ENCODE measurements at places on chromosomes 1 and 21.

GRCh38 chr1:28112388-28113241, 24.2 kb upstream of the EYA3 start:
- DNase-seq = no peak

DNA sequence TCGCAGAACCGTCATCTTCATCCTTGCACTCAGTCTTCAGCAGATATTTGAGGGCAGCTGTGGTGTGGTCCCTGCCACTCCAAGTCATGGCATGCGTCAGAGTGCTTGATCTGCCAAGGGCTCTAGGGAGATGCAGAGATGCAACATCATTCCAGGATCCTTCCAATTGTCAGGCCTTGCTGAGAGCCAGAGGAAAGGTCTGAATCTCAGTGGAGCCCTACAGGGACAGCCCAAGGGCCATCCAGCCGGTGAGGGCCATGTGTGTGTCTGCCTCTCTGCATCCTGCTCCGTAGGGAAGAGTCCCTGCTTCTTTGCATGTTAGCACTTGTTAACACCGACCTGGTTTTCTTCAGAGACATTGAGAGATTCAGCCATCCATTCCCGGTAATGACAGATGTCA, 17.6 kb downstream of the MAPKAPK2 start:
- DNase-seq = no peak

DNA sequence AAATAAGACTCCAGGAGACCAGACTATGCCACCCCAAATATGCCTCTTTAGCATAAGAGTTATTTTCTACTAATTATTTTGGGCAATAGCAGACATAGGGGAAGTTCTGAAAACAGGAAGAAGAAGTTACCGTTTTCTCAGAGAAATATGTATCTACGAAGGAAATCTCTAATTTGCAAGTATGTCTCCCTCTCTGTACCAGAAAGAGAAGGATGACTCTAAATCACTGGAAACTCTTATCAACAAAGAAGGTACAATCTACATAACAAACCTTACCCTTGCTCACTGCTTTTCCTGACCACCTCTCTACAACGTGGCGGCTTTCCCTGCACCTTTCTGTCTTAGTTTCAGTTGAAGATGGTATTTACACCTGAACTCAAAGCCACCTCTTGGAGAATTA, 49.0 kb downstream of the OMA1 start:
- DNase-seq = no peak

- no peak for DNase-seq
Observed at GRCh38 chr1:113809670-113810602, 2.3 kb downstream of the RSBN1 start.

DNA sequence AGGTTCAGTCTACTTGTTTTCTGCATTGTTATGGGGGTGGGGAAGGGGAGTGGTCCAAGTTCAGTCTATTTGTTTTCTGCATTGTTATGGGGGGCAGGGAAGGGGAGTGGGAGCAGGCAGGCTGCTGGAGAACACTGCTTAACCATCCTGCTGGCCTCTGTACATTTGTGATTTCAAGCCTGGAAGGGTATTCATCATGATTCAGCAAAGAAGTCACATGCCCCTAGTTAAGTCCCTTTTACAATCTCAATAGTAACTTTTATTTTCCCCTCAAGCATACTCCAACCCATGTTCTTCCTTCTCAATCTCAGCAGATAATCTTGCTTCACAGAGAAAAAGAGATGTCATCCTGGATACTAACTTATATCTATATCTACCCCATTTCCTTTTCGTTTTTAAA, 7.9 kb downstream of the LYST start:
- no peak for DNase-seq

DNA sequence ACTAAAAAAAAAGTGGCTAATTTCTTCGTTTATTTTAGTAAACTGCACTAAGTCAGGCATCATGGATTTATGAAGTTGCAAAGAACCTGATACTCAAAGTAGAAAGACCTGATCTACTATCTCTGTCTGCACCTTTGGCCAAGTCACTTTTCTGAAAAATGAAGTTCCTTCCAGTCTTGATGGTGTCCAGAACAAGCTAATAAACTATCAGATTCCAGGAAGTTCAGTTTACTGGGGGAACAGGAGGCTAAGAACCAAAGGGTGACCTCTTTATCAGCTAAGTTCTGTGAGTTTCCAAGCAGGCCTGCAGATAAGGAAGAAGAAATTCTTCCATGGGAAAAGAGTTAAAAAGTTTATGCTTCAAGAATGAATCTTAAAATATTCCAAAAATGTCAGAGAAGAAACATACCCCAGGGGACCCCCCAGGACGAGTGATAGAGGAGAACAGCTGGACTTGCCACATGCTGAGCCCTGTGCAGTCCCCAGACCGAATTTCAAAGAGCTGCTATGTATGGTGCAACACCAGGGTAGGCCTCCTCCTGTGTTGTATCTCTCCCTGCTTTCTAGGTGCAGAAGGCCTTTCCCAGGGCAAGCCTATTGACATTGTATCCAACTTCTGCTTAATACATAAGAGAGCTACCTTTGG, 72.8 kb upstream of the FGGY start:
- no peak for DNase-seq

DNA sequence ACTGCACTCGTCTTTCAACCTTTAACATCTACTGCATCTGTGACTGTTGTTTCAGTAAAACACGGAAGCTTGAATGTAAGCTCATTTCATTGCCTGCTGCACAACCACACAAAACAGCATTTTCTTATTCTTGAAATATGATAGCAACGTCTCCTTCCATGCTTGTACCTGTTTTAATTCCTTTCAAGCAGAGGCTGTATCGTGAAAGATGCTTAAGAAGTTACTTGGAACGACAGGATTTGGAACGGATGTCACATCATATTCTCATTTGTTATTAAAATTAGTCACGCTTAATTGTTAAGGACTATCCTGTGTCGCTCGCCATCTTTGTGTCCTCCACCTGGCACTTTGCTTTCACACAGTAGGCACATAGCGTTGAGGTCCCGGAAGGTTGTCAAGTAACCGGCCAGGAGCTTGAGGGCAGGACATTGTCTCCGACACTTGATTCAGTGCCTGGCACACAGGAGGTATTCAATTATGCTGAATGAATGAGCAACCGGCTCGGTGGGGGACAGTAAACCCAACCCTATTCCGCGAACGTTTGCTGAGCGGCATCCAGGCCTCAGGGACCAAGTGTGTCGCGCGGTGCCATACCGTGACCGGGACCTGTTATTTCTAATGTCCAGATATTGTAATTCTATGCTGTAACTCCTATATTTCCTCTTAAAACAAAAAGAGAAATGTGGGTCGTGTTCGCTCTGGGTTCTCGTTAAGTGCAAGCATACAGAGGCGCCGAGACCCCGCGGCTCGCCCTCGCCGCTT, 499 bp upstream of the SH3GLB1 start:
- DNase-seq = no peak

- DNase-seq = no peak
Observed at GRCh38 chr1:15683345-15684039, 628 bp upstream of the PLEKHM2 start.

DNA sequence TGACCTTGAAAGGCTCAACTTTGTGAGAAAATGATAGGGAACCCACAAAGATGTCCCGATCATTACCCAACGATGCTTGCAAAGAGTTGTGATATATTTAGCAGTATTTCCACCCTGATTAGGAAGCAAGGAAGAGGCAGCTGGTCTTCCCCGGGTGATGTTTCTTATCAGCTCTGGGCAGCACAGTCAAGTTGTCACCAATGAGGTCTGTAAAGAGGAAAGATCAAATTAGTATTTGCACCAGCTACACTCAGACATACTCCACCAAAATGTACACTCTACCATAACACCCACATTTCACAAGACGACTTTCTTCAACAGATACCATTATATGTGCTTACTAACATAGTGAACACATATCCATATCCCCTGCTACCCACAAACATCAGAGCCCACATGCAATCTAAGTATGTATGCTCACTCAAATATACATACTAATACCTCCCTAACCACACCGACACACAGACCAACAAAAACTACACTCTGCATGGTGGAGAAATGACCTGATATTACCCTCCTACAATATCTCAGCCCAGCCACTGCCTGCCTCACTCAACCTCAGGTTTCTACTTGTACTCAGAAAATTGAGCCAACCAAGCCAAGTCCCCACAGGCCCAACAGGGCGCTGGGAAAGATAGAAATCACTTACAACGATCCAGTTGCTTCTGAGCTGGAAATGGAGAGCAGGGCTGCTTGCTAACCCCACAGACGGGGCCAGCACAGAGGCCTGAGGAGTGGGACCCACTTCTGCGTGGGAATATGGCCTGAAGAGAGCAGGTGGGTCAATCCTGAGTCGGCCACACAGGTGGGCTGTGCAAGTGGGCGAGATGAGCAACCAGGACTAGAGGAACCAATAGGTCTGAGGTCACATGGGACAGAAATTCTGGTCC, 4.6 kb upstream of the BTG2 start:
- DNase-seq = no peak

DNA sequence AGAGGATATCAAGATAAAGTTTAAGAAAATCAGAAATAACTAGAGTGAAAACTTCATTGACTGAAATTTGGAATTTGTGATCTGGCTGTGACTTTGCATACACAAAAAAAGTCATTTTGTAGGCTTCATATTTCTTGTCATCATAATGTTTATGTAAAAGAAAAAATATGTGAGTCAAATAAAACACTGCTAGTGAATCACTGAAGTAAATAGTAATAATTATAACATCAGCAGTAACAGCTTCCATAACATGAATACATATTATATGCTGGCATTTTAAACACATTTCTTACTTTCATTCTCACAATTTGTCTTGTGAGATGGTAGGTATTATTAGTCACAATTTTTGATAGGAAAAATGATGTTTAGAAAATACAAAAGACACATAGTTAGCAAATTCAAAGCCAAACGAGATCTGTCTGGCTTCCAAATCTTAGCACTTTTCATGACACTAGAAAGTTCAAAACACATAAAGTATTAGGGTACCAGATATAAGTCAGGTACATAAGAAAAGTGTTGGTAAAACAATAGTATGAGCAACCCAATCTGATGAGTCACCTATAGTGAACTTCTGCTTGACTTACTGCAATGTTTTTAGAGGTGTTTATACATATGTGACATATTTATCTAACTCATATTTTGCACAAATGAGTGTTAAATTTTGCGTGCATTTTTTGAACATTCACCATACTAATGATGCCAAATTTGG, 241.0 kb upstream of the SNX7 start:
- DNase-seq = no peak

DNA sequence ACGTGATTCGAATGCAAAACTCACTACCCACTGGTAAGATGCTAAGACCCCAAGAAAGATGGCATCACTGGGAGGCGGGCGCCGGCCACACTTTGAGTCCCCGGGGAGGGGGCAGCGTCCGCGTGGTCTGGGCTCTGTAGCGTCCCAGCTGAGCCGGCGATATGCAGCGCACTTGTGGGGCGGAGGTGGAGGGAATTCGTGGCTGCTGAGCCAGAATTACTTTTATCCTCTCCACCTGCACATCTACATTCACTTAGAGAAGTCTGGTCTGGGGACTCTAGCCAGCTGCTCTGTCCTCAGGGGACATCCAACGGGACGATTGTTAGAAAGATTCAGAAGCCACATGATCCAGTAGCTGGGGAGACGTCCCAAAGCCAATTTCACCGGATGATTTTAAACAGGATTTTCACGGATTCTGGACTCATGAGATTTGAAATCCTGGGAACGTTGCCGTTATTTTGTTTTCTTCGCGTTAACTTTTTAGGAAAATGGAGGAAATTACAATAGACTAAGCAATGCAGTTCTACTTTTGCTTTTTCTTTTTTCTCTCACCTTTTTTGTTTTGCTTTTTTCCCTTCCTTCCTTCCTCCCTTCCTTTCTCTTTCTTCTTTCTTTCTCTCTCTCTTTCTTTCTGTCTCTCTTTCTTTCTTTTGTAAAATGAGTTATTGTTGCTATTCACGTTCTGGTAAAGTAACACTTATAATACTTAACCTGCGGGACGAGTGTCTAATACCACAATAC, 1.3 kb downstream of the JAM2 start:
- peak; percentile 85 for DNase-seq

- DNase-seq = no peak
Observed at GRCh38 chr1:192559115-192560006, 16.2 kb upstream of the RGS1 start.

DNA sequence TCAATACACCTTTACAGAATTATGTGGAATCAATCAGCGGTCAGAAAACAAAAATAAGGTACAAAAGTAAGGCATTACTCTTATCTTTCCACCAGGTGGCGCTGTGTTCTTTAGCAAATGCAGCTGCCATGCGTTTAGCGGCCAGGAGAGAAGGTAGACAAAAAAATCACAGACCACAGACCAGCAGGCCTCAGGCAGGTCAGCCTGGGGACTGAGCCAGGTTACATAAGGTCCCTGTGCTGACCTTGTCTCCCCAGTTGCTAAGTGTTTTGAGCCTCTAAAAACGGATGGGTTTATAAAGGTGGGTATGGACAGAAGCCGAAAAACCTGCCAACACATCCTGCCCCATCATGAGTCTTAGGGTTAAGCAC, 2.8 kb downstream of the RGS16 start:
- peak; percentile 80 for DNase-seq

DNA sequence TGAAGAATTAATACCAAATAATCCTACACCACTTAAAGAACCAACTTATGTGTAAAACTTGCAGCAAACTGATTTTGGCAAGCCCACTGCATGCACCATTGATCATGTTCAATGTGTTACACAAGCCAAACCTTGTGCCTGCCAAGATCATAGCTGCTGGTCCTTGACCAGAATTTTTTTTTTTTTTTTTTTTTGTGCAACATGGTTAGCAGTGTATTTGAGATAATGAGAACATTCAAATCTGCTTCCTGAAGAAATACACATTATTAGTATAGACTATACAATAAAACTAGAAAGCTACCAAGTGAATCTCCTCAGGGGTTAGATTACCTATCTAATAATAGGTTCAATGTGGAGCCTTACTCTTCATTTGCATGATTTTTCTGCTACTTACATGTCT, 421.0 kb downstream of the MRPL39 start:
- DNase-seq = no peak

DNA sequence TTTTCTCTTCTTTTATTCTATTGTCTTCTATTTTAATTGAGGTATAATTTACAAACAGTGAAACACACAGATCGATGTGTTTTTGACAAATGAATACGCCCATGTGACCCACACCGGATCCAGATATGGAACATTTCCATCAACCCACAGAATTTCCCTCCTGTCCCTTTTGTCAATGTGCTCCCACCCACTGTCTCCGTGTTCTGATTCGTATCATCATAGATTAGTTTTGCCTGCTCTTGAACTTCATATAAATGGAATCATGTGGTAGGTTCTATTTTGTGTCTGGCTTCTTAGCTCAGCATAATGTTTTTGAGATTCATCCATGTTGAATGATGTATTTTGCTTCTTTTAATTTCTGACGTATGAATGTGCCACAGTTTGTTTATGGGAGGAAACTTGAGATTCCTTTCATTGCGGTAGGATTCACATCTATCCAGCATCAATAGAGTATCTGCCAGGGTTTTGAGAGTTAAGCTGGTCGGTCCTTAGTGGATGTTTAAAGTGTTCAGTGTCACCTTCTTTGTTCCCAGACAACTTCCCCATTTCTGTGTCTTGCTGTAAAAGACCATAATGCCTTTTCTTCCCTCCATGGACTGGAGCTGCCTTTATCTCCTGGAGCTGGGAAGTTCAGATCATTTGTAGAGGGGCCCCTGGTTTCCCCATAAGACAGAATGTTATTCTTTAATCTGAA, 14.7 kb downstream of the NAV1 start:
- no peak for DNase-seq
